ENCODE measurements at places on chromosomes 12 and 14.

DNA sequence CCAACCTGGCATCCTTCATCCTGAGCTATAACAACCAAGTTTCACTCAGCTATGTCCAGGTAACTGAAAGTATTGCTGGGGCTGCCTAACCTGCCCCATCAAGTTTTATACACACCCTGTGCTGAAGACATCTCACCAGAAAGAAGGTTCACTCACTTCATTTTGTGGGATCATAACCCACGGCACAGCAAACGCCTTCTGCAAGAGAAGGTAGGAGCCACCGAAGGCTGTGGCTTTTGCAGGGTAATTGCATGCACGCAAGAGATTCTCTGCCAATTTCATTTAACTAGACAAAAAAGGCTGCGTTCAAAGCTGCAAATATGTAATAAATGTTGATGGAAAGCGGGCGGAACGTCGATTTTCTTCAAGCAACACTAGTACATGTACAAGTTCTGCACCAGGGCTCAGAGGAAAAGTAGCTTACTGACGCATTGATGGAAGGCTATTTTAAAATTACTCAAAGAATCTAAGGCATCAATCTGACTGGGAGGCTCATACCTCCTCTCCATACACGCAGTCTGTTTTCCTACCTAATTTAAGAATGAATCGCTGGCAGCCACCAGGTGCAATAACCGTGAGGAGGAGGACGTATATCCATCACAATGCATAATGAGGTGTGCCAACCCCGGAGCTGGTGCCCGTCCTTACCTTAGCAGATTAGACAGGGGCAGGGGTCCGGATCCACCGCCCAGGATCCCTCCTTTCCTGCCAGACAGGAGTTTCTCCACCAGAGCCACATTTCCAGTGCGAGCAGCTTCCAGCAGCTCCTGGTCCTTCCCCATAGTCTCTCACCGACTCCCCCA lies 1.1 kb downstream of the ANKS1B start:
- no peak for DNase-seq

DNA sequence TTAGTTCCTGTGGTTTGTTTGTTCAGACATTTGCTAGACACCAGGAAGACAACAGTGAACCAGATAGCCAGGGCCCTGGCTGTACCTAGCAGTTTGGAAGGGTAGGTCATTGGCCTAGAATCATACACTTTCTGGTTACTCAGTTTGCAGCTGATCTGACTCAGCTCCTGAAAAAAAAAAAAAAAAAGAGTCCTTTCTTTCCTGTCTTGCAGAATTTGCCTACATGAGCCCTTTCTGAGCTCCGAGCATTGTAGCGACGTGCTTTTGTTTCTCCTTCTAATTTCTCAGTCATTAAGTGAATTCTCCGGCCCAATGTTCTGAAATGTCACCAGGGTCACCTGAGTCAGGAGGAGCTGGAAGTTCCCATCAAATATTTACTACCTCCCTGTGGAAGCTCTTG lies 2.4 kb downstream of the CABP1 start:
- no peak for DNase-seq

DNA sequence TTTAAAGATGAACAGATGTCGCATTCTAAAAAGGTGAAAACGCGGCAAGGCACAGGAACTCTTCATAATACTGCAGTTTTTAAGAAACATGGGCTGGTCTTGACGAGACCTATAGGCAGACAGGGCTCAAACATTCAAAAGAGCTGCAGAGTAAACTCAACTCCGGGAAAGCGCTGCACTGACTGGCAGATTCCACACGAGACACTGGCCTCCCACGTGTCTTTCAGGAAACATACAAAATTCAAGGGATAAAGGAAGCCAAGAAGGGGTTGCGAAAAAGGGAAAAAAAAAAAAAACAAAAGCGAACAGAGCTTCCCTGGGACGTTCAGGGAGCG lies 614 bp upstream of the ARF6 start:
- DNase-seq, result peak; percentile 34

GRCh38 chr14:36556811-36557433 lies 25.5 kb downstream of the NKX2-8 start:
- DNase-seq, result no peak

DNA sequence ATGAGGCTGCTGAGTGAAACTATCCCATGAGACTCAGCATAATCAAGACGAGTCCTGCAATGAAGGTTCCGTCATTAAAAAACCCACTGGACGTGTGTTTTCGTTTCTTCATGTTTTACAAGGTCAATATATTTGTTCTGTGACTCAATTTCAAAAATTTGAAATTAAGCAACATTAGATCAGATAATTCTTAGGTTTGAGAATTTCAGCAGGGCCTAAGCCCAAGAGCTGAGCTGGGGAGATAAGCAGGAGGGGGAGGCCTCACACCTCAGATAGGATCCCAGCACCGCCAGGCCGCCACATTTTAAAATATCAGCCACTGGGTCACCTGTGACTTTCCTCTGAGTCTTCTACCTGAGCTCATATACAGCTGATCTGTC lies 13.3 kb downstream of the STX2 start:
- DNase-seq, result no peak

DNA sequence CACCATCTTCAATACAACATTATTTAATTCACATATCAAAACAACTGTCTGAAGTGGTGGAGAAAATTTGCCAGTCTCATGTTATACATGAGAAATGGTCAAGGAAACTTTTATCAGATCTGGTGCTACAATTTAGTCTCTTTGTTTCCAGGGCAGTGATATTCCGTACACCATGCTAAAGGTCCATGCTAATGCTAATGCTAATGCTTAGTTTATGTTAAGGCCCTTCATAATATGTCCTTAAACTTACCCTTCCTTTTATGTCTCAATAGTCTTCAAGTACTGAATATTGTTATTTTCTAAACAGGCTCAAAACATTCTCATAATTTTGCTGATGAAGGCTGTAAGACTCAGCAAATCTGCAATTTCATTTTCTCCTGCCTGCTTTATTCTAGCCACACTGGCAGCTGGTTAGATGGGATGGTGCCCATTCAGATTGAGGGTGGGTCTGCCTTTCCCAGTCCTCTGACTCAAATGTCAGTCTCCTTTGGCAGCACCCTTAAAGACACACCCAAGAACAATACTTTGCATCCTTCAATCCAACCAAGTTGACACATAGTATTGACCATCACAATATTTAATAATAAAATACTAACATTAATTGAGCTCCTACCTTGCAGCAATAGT lies 59.8 kb downstream of the TMEM117 start:
- DNase-seq, result no peak

All from effector memory CD8-positive, alpha-beta T cell (primary cell).